Astrocyte of the hippocampus (primary cell): ENCODE measurements at places on chromosomes 11 and 22.
A peak's percentile ranks its signal among the peaks of the same experiment; 100 is the strongest.

- peak; percentile 58 for DNase-seq
These were observed 14.4 kb downstream of the KCNJ5 start for GRCh38 chr11:128905345-128906184.

DNA sequence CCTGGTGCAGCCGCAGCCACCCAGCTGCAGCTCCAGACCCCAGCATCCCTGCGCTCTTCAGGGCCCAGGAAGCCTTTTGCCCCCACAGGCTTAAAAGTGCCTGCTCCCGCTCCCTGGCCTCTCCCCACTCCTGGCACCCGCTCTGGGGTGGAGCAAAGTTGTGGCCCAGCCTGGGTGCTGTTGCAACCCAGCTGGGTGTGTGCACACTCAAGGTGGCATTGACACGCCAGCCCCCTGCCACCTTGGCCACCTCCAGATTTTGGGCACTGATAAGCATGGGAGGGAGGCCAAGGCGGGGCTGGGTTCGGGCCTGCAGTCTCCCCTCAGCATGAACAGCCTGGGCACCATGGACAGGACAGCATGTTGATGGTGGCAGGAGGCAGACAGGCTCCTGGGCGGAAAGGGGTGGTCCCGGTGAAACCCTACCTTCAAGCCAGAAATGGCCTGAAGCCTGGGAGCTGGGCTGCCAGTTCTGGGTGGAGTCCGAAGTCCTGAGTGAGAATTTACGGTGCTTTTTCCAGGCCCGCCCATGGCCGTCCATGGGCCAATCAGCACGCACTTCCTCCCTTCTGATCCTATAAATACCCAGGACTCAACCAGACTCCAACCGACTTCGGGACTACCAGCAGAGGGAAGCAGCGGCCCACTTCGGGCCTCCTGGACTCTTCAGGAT, 23.6 kb upstream of the RNASEH2C start:
- DNase-seq: no peak

GRCh38 chr11:133833898-133834681, 11.2 kb downstream of the SPATA19 start:
- no peak for DNase-seq

DNA sequence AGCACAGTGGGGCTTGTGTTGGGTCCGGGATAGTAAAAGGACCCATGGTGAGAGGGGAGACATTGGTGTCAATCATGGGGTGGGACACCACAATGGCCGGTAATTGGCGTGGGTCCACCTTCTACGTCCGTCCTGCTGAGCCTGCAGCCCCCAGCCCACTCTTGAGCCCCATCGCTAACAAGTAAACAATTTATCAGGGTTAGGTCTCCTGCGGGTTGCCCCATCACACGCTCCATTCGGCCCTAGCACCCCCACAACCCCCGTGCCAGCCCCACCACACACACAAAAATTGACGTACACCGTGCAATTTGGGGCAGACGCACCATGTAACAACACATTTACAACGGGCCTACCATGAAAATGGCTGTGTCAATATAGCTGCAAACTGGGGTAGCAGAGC, 86.5 kb upstream of the HTATIP2 start:
- DNase-seq: no peak

GRCh38 chr22:29022101-29022817, 39.4 kb downstream of the C22orf31 start:
- DNase-seq: no peak

GRCh38 chr11:123760894-123761293, 6.6 kb upstream of the OR6X1 start:
- no peak for DNase-seq

GRCh38 chr11:74604311-74604710, 11.9 kb downstream of the POLD3 start:
- DNase-seq: no peak

GRCh38 chr11:78020246-78020645, 2.8 kb downstream of the KCTD14 start:
- DNase-seq: peak; percentile 48

DNA sequence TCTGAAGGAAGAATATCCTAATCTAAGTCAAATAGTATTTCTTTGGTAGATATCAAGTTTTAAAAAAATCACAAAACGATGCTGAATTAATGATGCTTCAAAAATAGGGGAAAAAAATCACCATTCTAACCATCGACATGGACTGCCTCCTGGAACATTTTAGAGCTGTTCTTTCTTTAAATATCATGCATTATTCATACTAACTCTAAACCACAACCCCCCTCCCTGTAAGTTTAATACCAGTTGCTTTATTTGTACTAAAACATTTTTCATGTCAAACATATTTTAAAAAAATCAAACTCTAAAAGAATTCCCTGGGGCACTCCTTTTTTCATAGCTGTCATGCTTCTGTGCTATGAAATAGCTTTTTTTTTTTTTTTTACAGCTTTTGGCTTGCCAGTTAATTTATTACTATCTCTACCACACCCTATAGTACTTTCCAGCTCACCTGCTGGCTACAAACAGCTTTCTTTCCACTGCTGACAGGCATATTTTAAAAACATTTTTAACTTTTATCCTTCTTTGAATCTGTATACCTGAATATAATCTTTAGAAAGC, 256.9 kb downstream of the SOX6 start:
- no peak for DNase-seq

DNA sequence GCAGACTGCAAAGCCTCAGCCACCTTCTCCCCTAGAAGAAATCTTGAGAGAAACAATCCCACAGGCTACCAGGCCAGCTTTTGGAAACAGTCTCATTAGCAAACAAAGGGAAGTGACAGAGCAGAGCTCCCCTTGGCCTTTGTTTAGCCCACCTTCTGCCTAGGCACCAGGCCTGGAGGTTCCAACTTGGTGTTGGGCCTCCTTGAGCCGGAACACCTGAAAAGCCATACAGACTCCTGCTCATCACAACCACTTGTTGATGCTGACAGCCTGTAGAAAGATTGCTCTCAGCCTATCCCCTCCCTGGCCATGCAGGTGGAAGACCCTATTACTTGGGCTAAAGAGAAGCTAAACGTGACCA, 26.6 kb downstream of the KCNQ1OT1 start:
- DNase-seq: no peak

DNA sequence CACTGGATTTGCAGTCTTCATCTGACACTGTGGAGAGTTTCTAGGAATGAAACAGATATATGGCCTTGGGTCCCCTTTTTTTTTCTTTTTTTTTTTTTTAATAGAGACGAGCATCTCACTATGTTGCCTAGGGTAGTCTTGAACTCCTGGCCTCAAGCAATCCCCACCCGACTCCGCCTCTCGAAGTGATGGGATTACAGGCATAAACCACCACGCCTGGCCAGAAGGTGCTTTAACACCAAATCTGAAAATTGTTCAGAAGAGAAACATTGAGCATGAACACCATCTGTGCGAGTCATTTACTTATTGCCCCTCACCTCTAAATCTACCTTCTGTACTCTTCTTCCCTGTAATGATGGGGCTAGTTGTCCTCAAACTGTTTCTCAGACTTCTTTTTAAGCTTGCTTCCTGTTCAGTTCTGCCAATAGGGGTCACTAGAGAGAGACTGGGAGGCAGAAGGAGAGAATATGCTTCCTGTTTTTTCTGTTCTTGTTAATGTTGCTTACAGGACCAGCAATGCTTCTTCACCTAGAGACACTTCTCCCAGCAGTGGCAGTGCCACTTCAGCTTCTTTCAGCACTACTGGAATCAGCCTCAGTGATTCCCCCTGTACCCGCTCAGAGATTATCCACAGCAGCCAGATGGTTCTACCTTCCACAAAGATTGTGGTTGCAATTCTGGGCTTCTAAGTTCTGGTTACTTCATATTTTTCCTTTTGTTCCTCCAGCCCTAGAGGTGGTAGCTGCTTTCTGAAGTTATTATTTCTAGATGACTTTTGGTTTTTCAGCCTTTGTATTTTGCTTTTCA, 20.8 kb upstream of the ZBED5 start:
- DNase-seq: peak; percentile 65

DNA sequence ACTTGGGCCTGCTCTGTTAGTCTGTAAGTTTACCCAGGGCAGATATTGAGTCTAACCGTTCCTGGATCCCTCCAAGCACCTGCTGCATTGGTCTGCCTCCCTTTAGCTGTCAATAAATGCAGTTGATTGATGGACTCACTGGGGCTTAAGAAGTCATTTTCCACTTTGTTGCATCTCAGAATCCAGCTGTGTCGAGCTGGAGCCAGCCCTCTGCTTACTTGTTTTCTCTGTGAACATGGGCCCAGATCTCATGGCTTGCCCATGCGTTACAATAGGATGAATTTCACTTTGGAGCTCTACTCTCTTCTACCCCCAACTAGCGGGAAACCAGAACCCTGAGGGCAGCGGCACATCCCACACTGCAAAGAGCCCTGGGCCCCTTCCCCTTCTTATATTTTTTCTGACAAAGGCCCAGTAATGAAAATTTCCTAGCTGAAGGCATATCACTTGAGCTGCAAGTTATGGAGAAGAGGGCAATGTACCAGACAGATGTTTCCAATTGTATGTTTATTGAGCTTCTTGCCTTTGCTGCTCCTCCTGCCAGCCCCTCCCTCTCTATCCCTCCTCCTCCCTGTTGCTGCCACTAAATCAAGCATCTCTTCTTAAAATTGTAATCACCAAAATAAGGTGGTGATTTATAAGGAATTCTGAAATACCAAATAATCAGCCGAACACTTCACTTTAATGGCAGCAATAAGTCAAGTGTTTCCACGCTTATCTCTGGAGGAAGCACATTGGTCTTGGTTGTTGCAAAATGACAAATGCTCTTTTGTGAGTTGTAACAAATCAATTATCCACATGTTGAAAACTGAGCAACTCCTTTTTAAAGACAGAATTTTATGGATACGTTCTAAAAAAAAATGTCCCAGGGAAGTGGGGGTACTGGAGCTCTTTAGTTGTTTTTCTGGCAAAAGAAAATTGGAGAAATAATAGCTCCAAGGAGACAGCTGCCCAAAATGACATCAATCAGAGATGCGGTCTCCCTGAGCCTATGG, 212.3 kb upstream of the ZBED5 start:
- DNase-seq: no peak

GRCh38 chr11:84909740-84910139, 717.4 kb downstream of the DLG2 start:
- DNase-seq: no peak

GRCh38 chr22:37662039-37662438, 3.5 kb downstream of the PDXP start:
- no peak for DNase-seq

GRCh38 chr11:79439886-79440570, 802 bp downstream of the TENM4 start:
- DNase-seq: peak; percentile 70
